ENCODE measurements at places on chromosomes 13 and 19.

- DNase-seq: no peak
These were observed 70.0 kb downstream of the KCTD15 start for GRCh38 chr19:33866696-33867095.

- no peak for DNase-seq
These were observed 5.5 kb downstream of the GADD45B start for GRCh38 chr19:2481466-2481865.

- no peak for DNase-seq
These were observed 163.7 kb downstream of the IER2 start for GRCh38 chr19:13313875-13314274.

DNA sequence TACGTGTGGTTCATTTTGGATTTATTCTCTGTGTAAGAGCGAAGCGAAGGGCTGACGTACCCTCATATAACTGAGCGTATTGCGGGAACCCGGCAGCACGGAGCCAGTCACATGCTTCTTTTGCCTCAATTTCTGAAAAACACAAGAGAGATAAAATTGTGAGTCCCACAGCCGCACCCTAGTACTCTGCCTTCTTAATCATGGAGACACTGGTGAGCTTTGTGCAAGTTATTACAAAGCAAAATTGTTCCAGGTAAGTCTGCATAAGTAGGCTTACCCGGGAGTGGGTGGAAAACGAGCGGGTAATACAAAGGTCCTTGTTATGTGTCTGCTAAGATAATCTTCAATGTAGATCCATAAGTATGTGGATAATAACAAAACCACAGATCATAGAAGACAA is 118.1 kb downstream of the STARD13 start:
- DNase-seq: no peak

- peak; percentile 63 for DNase-seq
These were observed 48.2 kb upstream of the GPR183 start for GRCh38 chr13:99355267-99356011.

DNA sequence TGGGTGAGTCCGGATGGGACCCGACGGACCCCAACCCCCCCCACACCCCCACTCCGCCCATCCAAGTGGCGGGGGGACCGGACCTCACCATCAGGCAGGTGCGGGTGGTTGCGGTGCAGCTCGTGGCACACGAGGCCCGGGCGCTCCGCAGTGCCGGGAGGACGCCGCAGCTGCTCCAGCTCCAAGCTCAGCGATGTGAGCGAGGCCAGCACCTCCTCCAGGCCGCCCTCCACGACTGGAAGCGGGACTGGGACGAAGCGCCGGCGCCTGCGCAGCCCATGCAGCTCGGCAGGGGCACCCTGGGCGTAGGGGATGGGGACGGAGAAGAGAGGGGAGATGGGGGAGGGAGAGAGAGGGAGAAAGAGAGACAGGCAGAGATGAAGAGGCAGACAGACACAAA is 30.1 kb upstream of the OLFM2 start:
- DNase-seq: no peak

DNA sequence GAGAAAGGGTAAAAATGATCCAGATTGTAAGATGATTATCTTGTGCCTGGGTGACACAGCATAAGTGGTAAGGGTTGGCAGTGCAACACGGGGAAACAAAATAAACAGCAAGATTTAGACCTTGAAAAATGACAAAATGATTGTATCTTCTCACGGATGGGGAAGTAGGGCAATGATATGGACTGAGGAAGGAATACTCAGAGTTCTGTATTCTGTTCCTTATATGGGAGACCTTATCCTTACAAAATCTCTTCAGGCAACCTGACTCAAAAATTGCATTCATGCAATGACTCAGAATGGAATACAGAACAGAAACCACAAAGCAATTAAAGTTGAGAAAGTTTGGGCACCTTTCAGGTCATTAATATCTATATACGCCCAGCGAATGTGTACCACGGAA is 149.0 kb downstream of the HS6ST3 start:
- DNase-seq: no peak

- peak; percentile 84 for DNase-seq
These were observed 1.4 kb downstream of the ING1 start for GRCh38 chr13:110714797-110715394.

- no peak for DNase-seq
These were observed 320.1 kb upstream of the SLC10A2 start for GRCh38 chr13:103386341-103386740.

GRCh38 chr13:18949489-18949761 is 232.2 kb downstream of the TUBA3C start:
- DNase-seq: no peak

DNA sequence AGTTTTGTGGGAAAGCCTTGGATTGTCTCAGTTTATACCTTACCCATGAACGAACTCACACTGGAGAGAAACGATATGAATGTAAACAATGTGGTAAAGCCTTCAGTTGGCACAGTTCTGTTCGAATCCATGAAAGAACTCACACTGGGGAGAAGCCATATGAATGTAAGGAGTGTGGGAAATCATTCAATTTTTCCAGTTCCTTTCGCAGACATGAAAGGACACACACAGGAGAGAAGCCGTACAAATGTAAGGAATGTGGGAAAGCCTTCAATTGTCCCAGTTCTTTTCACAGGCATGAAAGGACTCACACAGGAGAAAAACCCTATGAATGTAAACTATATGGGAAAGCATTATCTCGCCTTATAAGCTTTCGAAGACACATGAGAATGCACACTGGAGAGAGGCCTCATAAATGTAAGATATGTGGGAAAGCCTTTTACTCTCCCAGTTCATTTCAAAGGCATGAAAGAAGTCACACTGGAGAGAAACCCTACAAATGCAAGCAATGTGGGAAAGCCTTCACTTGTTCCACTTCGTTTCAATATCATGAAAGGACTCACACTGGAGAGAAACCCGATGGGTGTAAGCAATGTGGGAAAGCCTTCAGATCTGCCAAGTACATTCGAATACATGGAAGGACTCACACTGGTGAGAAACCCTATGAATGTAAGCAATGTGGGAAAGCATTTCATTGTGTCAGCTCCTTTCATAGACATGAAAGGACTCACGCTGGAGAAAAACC is 7.5 kb upstream of the ZNF440 start:
- no peak for DNase-seq

DNA sequence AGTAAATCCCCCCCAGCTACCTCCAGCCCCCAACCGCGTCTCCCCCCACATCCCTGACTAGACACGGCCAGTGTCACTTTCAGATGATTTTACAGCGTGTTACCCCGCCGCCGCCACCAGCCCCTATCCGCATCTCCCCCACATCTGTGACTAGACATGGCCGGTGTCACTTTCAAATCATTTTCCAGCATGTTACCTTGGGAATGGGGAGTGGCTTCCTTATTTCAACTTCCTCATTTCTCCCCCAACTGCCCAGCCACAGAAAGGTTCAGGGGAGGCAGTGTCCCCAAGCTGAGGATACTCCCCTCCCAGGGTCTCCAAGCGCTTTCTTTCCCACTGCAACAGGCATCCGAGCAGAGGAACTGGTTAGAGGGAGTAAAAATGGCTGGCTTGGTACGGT is 18.4 kb downstream of the ADGRL1 start:
- no peak for DNase-seq

GRCh38 chr13:49214917-49215376 is 5.2 kb upstream of the MLNR start:
- peak; percentile 88 for DNase-seq

- no peak for DNase-seq
These were observed 33.1 kb downstream of the ADPRHL1 start for GRCh38 chr13:113420232-113420631.

DNA sequence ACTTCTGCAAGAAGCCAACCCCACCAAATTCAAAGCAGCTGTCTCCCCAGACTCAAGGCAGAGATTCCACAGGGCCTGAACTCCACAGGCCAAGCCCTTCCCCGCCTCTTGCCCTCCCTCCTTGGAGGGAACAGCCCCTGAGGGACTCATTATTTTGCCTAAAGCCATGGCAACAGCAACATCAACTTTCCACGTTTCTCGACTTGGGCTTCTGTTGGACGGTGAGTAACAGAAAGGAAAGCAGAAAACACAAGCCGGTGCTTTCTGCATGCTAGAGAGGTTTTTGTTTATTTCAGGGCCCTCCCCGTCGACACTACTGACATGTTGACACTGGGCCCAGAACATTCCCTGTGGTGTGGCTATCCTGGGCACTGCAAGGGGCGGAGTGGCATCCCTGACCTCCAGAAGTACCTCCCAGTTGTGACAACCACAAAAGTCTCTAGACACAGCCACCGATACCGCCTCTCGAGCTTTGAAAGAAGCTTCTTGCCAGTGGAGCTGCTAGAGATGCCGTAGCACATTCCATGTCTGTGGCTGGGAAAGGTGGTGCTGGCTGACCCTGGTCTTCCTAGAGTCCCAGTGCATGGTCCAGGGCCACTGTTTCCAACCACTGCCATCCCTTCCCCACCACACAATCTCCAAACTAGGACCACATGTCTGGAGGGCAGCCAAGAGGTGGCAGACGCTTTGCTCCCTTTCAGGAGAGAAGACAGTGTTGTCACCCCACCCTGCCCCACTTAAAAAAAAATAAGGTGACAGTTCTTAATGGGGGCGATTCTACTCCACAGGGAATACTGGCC is 12.8 kb downstream of the CAPS start:
- peak; percentile 79 for DNase-seq

DNA sequence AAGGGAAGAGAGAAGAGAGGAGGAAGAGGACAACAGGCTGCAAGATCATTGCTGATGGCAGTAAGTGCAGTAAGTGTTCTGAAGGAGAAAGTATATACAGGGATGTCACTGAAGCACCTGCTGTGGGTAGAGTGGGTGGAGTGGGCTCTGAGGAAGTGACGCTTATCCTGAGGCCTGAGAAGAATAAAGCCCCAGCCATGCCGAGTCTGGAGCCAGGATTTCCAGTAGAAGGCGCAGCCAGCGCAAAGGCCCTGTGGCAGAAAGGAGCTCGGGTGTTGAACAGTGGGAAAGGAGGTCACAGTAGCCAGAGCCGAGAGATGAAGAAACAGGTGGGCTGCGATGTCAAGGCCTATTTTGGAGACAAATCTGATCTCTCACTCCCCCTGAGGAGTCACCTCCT is 31.8 kb upstream of the ADGRE5 start:
- no peak for DNase-seq

DNA sequence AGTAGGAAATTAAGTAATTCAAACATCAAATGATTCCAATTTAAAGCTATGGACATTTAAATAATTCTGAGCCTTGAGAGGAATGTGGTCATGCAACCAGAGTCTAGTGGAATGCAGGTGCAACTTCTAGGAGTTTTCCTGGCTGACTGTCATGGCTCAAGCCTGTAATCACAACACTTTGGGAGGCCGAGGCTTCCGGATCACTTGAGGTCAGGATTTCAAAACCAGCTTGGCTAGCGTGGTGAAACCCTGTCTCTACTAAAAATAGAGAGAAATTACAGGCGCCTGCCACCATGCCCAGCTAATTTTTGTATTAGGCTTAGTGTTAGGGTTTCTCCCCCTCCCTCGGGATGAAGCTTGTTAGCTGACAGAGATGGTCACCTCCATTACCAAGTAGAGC is 6.4 kb downstream of the ZNF808 start:
- DNase-seq: no peak

GRCh38 chr19:613732-614567 is 19.4 kb downstream of the POLRMT start:
- no peak for DNase-seq

DNA sequence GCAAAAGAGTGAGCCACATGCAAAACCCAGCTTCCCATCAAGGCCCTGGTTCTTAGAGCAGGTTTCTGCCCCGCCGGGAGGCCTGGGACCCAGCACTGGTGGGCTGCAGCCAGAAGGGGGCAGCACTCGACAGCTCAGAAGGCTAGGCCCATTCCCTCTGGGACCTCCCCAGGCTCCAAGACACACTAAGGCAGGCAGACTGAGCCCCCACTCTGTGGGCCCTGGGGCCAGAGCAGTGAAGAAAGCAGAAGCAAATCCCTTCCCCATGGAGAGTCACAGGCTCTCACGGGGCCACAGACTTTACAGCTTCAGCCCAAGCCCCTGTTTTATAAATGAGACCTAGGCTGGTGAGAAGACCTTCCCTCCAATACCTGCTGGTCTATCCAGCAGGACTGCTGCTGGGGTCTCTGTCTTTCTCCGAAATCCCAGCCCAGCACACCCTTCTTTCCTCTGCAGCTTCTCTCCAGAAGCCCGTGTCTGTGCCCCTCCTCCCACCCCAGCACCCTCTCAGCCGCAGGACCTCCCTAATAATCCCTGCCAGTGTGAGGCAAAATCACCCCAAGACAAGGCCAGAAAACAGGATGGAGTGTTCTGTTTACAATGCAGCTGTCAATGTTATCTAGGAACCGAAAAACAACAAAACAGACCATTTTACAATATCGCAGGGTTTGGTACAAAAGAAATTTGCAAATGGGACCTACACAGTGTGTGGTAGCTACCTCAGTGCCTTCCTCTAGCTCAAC is 109.3 kb downstream of the ABCC4 start:
- peak; percentile 81 for DNase-seq

DNA sequence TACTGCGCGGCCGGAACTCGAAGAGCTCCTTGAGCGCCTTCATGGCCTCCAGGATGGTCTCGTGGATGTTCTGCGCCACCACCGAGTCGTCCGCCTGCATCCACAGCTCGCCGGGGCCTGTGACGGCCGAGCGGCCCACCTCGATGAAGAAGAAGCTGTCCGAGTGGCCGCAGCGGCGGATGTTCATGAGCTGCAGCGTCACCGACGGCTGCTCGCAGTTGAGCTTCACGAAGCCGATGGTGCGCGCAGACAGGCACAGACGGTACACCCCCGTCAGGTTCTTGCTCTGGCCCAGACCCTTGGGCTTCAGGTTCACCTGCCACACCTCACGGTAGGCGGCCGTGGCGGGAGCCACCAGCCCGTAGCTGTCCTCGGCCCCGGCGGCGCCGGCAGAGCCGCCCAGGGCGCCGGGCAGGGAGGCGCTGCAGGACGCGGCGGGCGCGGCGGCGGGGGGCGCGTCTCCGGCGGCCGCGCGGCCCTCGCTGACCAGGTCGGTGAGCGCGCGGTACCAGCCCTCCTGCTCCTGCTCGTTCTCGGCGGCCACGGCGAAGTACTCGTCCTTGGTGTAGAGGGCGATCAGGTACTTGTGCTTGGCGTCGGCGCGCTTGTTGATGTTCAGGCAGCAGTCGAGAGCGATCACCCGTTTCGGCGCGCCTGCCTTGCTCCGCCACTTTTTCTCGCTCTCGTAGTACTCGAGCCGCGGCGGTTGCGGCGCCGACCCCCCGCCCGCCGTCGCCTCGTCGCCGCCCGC is 1.1 kb downstream of the IRS2 start:
- no peak for DNase-seq

GRCh38 chr19:13981021-13981420 is 25.1 kb downstream of the RFX1 start:
- DNase-seq: no peak

DNA sequence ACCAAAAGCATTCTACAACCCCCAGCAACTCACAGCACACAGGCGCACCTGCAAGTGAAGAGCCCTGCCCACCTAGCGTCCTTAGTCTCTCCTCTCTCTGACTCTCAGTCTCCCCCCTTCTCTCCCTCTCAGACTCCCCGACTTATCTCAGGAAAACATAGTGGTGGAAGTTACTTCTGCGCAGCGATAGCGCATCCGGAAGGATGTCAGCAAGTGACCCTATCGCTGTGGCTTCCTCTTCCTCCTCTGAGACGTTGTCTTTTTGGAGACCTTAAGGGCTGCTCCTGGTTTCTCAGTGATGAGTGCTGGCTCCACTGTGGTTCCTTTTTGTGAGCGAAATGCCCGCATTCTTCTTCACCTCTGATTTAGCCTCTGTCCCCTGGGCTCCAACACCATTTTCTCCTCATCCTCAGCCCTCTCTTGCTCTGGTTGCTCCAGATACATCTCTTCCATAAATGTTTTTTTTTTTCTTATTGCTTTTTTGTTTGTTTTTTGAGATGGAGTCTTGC is 1.4 kb upstream of the YIF1B start:
- DNase-seq: no peak

All from cardiac septum (tissue), 1 donor.